ENCODE measurements at places on chromosomes 16 and 17. TPM values are rescaled to one million over a fixed set of nuclear protein-coding genes. Genes with fewer than 3 reads are reported as not detected.

DNA sequence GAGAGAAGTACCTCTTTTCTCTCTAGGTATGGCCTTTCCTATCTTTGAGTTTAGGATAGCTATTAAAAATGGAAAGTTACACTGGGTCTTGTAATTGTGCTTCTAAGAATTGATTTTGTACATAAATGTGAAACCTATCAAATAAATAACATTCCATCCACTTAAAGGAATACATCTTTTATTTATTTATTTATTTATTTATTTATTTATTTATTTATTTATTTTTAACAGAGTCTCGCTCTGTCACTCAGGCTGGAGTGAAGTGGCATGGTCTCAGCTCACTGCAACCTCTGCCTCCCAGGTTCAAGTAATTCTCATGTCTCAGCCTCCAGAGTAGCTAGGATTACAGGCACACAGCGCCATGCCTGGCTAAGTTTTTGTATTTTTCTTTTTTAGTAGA lies 1114.0 kb upstream of the EEF2KMT start:
- DNase-seq: no peak
- no peak overlapping the region for H3K27ac ChIP-seq
- H3K36me3 ChIP-seq: no peaks in the 10 kb centered on the region
- H3K27me3 ChIP-seq: no peaks in the 10 kb centered on the region

GRCh38 chr17:34487626-34488025 lies 91.8 kb upstream of the TMEM132E start:
- peaks cover 5% of the 10 kb centered on the region for H3K27me3 ChIP-seq
- H3K4me1 ChIP-seq: peaks cover 5% of the 10 kb centered on the region

Gene P2RX1
- 0.13 TPM for total RNA-seq

Gene COX4I1
- 558 TPM for total RNA-seq

- no peak overlapping the region for H3K27ac ChIP-seq
- no peak overlapping the region for H3K4me3 ChIP-seq
- no peak for DNase-seq
- H3K4me1 ChIP-seq: no peaks in the 10 kb centered on the region
- no peaks in the 10 kb centered on the region for H3K27me3 ChIP-seq
- no peaks in the 10 kb centered on the region for H3K36me3 ChIP-seq
Measured at GRCh38 chr17:61382796-61383688, 16.6 kb upstream of the TBX2 start.

- no peaks in the 10 kb centered on the region for H3K4me1 ChIP-seq
- no peak for DNase-seq
- H3K27ac ChIP-seq: no peak overlapping the region
- H3K36me3 ChIP-seq: no peaks in the 10 kb centered on the region
- no peak overlapping the region for H3K4me3 ChIP-seq
Measured at GRCh38 chr16:13118091-13118490, 216.7 kb downstream of the SHISA9 start.

DNA sequence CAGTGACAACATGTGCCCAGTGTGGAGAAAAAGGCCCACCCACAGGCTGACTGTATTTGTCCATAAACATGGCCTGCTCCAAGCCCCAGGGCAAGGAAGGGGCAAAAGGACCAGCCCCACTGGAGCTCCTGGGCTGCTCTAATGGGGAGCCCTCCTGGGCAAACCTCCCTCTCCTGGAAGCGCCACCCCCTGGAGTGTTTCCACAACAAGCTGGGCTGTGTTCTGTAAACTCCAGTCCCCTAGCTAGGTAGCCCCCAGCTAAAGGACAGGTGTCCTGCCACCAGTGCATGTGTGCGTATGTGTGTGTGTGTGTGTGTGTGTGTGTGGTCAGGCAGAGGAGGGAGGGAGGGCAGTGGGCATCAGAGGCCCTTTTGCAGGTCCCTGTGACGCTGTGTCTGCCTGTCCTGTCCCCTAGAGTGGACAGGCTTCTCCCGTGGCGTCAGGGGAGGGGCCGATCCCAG lies 11.3 kb upstream of the STAC2 start:
- peaks cover 7% of the 10 kb centered on the region for H3K27me3 ChIP-seq
- no peaks in the 10 kb centered on the region for H3K36me3 ChIP-seq
- H3K4me1 ChIP-seq: peaks cover 16% of the 10 kb centered on the region
- H3K4me3 ChIP-seq: no peak overlapping the region
- DNase-seq: no peak
- no peak overlapping the region for H3K27ac ChIP-seq

DNA sequence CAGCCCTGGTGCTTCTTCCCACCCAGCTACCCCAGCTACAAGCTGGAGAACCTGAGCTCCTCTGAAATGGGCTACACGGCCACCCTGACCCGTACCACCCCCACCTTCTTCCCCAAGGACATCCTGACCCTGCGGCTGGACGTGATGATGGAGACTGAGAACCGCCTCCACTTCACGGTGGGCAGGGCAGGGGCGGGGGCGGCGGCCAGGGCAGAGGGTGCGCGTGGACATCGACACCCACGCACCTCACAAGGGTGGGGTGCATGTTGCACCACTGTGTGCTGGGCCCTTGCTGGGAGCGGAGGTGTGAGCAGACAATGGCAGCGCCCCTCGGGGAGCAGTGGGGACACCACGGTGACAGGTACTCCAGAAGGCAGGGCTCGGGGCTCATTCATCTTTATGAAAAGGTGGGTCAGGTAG lies 3.6 kb downstream of the GAA start:
- DNase-seq: no peak
- peaks cover 20% of the 10 kb centered on the region for H3K4me1 ChIP-seq
- H3K27me3 ChIP-seq: peaks cover 2% of the 10 kb centered on the region
- H3K4me3 ChIP-seq: no peak overlapping the region
- no peak overlapping the region for H3K27ac ChIP-seq

DNA sequence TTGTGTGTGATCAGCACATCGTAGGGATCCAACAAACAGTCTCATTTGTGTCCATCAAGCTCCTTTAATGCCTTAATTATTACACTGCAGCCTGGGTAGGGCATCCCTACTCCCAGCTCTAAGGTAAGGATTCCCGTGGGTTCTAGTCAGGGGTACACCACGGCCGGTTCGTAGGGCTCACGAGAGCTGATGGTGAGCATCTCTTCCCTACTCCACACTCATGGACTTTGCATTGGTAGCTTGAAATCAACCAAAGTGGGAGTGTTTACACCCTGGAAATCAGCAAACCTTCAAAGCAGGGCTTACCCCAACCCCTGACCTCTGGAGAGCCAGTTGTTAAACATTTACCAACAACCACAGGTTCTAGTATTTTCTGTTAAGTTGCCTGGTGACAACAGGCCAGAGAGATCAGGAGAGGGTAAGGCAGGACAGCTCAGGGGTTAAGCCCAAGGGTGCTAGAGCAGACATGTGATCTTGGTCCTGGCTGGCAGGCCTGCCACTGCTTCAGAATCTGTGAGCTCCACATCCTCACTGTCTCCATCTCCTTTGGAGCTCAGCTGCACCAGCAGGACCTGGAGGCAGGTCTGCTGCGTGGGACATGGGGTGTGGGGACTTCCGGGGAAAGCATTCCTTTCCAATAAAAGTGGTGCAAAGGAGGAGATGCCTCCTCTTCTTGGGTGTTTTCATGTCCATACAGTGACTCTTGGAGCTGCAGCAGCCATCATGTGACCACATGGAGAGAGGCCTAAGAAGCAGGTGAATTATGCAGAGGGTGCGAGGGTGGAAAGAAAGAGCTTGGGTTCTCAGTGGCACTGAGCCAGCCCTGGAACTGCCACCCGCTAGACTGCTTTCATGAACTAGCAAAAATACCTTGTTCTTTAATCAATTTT lies 36.1 kb upstream of the ZCCHC14 start:
- no peak for DNase-seq
- no peaks in the 10 kb centered on the region for H3K36me3 ChIP-seq
- H3K27ac ChIP-seq: no peak overlapping the region
- peaks cover 13% of the 10 kb centered on the region for H3K27me3 ChIP-seq

Gene CBX4
- 23.8 TPM for total RNA-seq

Gene FSCN2
- 0.52 TPM for total RNA-seq

Gene NLRP1
- total RNA-seq: 26.0 TPM

DNA sequence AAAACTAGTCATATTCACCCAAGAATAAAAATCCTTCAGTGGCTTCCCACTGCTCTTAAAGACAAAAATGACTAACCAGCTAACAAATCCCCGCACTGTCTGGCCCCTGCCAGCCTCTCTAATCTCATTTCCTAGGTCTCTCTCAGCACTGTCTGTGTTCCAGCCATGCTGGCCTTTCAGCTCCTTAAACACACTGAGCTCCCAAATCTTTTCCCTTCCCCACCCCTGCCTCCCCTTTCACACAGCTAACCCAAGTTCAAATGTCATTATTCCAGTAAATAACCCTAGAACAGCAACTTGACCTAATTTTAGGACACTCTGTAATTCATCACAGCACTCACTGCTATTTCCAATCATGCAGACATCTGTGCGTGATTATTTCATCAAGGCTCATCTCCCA lies 7.8 kb downstream of the SHCBP1 start:
- H3K27me3 ChIP-seq: no peaks in the 10 kb centered on the region
- H3K4me1 ChIP-seq: peaks cover 6% of the 10 kb centered on the region
- no peak for DNase-seq
- H3K36me3 ChIP-seq: peaks cover 23% of the 10 kb centered on the region
- H3K27ac ChIP-seq: no peak overlapping the region

Gene SOX15
- 0.20 TPM for total RNA-seq

DNA sequence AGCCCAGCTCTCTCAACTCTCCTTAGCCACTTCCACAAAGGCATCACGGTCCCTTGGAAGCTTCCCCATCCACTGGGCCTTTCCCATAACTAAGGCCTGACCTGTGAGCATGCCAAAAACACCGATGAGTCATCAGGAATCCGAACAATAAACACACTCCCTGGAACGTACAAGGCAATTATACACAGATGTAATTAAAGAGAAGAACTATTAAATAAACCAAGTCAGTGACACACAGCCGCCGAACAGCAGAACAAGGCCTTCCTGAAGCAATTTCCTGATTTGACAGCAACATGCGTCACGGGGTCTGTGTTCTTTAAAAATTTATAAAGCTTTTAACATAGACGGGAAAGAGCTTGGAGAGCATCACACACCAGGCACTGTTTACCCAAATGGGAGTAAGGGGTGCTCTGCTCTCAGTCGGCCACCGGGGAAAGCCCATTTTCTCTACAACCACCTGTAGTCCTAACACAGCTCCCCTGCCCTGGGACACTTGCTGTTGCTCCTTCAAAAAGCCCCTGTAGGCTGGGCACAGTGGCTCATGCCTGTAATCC lies 29.4 kb downstream of the COG7 start:
- no peak overlapping the region for H3K27ac ChIP-seq
- no peaks in the 10 kb centered on the region for H3K27me3 ChIP-seq
- H3K36me3 ChIP-seq: peaks cover 19% of the 10 kb centered on the region
- DNase-seq: no peak

DNA sequence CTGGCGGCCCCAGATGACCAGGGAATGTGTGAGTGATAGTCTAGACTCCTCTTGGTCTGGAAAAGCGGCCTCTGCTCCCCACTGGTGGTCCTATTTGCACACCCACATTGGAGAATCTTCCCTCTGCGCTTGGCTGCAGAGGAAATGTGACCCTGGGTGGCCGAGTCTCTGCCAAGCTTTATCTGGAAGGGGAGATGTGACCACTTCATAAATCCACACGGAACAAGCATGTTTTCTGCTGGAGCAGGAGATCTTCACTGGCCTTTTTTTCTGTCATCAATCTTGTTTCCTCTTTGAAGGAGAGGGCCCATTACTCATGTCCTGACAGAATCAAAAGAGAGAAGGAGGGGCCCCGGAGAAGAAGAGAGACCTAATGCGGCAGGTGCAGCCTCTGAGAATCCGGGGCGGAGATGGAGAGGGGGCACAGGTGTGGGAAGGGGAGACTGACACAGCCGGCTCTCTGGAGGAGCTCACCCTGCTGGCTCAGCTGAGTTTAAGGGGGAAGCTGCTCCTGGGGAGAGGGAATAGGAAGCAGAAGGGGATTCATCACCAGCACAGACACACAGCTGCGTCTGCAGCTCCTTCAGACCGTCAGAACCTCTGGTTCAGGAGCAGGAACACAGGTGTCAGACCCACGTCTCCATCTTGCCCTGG lies 116.3 kb downstream of the SOX9 start:
- H3K27ac ChIP-seq: no peak overlapping the region
- no peaks in the 10 kb centered on the region for H3K27me3 ChIP-seq
- no peaks in the 10 kb centered on the region for H3K4me1 ChIP-seq
- H3K4me3 ChIP-seq: no peak overlapping the region
- no peaks in the 10 kb centered on the region for H3K36me3 ChIP-seq

DNA sequence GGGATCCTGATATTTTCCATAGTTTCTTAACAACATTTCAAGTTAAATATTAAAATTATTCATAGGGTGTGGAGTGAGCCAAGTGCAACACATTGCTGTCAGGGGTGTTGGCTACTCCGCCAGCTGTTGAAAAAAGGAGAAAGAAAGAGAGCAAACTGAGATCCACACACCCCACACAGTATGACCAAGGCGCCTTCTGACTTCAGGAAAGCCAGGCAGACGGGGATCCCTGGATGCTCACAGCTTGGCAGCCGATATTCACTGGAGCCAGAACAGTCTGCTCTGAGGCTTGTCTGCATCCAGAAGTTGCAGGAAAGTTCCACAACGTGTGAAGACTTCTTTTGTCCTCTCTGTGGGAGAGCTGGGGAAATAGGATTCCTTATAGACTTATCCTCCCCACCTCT lies 9.3 kb downstream of the CHD9NB start:
- peaks cover 2% of the 10 kb centered on the region for H3K36me3 ChIP-seq
- DNase-seq: no peak
- H3K4me3 ChIP-seq: no peak overlapping the region
- H3K27me3 ChIP-seq: peaks cover 8% of the 10 kb centered on the region

Gene NHERF2
- 2.5 TPM for total RNA-seq

Gene NETO2
- 28.0 TPM for total RNA-seq

DNA sequence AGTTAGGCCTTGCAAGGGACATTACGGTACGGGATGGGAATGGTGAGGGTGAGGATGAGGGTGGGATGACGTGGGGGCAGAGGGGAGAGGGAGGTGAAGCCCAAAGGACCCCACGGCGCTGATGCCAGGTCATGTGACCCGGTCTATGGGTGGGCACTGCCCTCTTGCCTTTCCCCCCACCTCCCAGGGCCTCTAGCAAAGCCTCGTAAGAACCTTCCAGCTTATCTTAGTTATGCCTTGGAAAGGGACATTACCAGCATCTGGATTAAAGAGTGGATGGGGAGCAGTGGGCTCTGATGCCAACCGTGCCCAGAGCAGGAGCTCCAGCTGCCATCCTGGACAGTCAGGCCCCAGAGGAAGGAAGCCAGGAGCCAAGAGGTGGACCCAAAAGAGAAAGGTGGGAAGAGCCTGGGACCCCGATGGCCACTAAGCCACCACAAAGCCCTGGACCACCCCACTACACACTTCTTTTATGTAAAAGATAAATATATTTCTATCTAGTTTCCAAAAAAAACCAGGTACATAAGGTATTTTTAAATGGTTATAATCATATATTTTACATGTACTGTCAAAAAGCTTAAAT lies 40.9 kb downstream of the TK2 start:
- H3K36me3 ChIP-seq: peaks cover 9% of the 10 kb centered on the region
- H3K4me3 ChIP-seq: no peak overlapping the region
- peaks cover 17% of the 10 kb centered on the region for H3K4me1 ChIP-seq
- H3K27ac ChIP-seq: no peak overlapping the region
- DNase-seq: no peak
- no peaks in the 10 kb centered on the region for H3K27me3 ChIP-seq
